EH (cell line): ENCODE measurements at places on chromosomes 7 and 10.

DNA sequence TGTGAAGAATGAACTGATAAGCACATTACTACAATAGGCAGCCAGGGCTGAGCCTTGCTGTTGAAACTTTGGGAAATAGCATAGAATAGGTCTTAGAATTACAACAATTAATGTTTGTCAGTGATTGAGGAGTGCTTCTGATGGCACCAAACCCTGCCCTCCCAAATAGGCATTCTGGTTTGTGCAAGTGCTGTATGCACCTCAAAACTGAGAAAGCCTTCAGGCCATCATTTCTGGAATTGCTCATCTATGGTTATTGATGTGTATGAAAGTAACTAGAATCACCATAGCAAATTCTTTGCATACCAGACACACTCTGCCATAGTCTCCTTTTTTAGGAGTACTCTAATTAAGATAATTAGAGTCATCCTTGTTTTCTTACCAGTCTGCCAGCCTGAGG is 585.0 kb upstream of the MBL2 start:
- no peak for DNase-seq

DNA sequence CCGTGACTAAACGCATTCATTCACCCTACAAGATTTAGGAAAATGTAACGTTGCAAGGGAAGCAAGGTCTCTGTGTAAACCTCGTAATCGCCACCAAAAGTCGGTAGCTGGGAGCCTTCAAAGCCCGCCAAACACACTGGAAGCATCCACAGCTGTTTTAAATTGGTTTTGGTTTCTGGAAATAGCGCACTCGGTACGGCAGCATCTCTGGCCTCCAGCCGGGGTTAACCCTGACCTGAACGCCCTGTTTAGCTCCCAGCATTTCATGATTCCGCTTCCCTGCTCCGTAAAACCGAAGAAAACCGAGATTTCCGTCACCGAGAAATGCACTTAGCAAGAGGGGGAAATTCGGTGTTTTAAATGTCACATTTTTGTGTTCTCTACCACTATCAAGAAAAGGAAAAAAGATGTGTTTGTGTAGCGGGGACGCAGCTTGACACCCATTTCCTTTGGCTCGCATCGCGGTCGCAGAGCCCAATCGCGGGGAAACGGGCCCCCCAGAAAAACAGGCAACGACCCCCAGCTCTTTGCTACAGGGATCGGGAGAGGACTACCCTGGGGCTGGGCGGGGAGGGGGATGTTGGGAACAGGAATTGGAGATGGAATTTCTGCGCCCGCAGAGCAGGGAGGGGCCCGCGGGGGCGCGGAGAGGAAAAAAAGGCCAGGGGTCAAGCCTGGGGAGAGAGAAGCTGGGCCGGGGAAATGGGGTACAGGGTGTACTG is 646 bp downstream of the SGCE start:
- peak; percentile 70 for DNase-seq

GRCh38 chr7:73831834-73832651 is 1.2 kb downstream of the CLDN4 start:
- DNase-seq: no peak

DNA sequence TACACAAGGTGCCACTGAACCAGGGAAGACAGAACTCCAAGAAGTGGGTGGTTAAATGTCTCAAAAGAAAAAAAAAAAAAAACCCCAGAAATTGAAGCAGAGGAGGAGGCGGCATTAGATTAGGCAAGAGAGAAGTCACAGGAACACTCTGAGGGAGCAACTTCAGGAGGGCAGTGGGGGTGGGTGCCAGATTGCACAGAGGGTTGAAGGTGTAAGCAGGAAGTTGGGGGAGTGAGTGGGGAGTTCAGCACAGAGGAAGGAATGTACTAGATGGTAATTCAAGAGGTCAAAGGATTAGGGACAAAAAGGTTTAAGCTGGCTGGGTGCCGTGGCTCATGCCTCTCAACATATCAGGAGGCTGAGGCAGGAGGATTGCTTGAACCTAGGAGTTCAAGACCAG is 110.0 kb upstream of the PDLIM1 start:
- no peak for DNase-seq

- DNase-seq: no peak
These were observed 17.6 kb downstream of the SLC25A40 start for GRCh38 chr7:87858417-87859100.

- DNase-seq: no peak
These were observed 42.5 kb downstream of the NUDCD3 start for GRCh38 chr7:44447874-44448425.

DNA sequence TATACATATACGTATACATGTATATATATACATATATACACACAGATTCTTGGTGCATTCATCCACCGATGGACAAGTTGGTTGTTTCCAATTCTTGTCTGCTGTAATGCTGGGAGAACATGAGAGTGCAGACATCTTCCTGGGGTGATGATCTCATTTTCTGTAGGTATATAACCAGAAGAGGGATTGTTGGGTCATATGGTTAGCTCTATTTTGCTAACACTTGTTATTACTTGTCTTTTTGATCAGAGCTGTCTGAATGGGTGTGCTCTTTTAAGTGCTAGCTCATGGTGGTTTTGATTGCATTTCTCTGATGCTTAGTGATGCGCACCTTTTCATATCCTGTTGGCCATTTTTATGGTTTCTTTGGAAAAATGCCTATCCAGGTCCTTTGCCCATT is 106.4 kb downstream of the TAX1BP1 start:
- DNase-seq: no peak

DNA sequence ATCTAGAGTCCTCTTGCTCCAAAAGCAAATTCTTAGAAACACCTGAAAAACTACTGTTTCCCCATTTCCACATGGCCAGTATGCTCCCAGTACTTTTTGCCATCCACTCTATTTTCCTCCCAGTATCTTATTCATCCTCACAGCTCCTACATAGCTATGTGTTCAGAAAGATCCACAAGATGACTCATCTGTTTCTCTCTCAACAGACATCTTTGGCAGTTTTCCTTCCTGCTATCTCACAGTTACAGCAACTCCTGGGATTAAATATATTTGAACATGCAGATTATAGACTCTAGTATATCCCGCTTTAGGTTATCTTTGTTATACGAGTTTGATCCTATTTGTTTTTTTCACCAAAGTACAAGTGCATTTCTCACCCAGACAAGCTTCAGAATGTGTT is 675.6 kb upstream of the POT1 start:
- DNase-seq: no peak

GRCh38 chr10:117622471-117623184 is 80.1 kb downstream of the EMX2 start:
- DNase-seq: no peak

DNA sequence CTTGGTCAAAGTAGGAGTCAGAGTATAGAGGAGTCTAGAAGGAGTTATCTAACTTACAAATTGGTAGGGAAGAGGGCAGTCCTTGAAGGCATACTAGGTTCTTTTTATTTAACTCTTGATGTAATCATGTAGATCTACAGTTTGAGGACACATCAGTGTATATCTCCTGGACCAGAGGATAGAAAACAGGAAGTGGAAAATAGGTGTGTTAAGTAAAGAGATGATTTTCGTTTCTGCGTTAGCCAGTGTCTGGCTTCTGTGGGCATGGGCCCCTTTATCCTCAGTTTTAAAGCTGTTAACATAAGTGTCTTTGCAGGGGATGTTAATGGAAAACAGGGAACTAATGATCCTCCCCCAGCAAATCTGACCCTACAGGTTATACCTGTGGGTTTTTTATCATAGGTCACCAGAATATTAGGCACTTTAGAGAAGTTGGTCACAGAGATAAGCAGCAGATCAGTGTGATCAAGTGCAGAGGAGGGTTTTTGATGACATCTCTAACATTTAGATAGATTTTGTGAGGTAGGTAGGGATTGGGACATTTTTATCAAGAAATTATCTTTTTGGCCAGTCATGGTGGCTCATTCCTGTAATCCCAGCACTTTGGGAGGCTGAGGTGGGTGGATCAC is 58.6 kb upstream of the PRSS1 start:
- DNase-seq: no peak

GRCh38 chr7:69358163-69358821 is 240.0 kb upstream of the AUTS2 start:
- no peak for DNase-seq

DNA sequence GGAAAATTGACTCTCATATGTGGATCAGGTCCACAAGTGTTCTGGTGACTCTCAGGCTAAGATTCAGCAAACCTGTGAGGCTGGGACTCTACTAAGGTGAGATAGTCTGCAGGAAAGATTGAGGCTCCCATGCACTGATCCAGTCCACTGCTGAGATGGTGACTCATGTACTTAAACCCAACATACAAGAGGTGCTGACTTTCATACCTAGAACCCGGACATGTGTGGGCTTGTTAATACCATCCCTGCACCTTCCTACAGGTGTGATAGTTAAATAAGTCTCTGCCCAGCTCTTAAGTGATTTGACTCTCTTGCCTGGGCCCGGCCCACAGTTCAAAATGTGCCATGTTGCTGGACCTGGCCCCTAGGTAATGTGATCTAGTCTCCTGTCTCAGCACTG is 27.1 kb upstream of the ZNF107 start:
- no peak for DNase-seq

DNA sequence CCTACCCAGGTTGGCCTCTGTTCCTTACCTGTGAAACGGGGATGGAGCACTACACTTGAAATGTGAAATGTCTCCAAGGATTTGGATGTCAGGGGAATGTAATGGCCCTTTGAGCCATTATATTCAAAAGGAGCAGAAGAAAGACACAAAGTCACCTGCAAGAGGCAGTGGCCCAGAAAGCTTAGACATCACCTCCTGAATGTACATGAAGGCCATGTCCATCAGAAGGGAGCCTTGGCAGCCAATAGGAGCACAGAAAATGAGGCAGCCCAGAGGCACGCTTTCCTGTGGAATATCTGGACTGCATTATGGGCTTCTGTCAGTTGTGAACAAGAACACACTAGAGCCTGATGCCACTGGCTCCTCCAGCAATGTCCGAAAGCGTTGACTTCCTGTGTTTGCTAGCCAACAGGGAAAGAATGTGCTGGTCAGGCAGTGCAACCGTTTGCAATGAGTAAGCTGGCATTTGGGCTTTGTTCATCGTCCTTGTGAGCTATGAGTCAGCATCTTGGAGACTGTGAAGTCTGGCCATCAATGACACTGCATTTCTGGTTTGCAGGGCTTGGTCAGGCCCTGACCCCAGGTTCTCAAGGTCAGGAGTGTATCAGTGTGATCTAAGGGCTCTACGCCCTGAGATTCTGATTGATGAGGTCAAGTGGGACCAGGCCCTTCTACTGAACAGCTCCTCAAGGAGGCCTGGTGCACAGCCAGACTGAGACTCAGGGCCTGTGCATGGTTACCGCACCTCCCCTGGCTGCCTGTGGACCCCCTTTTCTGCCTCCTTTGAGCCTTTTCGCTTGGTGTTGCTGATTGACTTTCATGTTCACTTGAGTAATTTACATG is 222.4 kb downstream of the RPS24 start:
- peak; percentile 99 for DNase-seq

DNA sequence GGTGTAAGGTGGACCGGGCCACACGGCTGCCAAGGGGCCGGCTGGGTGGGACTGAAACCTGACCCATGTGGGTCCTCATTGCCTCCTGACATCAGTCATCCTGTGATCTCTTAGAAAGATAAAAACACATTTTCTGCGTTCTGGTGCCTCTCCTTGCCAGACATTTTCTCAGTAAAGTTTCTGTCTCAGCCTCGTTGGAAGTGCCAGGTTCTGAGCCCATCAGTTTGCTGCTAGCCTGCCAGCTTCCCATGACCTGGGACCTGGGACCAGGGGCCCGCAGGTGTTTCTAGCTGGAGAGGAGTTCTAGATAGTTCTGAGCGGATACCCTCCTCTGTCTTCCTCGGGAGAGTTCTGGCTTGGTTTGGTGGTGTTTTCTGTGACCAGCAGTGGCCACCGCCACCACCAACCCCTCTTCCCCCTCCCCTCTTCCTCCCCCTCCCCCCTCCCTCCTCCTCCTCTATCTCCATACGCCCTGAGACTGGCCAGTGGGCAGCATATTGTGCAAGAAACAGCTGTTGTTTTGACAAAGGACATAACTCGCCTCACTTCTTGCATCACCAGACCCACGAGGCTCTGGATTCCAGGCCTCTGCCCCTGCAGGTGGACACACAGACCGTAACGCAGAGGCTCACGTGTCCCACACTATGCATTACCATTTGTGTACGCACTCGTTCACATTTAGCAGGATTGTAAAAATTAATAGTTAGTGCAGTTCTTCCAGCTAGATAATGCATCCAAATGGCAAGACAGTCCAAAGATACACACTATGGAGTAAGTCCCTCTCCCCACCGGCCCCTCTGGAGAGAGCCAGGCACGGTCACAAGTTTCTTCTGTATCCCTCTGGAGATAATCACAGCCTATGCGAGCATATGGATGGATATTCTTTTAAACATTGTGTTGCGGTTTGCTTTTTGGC is 94.6 kb downstream of the CUX1 start:
- DNase-seq: peak; percentile 56

DNA sequence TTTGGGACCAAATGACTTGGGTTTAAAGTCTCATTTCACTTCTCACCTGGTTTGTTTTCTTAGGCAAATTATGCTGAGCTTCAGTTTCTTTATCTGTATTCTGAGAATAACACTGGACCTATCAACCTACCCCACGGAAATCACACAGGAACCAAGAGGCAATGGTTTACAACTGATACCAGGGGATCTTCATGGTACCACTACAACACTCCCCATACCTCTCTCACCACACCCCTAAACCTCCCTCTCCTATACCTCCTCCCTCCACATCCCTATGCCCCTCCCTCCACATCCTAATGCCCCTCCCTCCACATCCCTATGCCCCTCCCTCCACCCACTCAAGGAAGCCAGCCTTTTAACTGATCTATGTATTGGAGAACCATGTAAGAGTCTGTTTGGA is 9.9 kb downstream of the FAM204A start:
- no peak for DNase-seq
